ENCODE measurements at places on chromosomes 1 and 21.

DNA sequence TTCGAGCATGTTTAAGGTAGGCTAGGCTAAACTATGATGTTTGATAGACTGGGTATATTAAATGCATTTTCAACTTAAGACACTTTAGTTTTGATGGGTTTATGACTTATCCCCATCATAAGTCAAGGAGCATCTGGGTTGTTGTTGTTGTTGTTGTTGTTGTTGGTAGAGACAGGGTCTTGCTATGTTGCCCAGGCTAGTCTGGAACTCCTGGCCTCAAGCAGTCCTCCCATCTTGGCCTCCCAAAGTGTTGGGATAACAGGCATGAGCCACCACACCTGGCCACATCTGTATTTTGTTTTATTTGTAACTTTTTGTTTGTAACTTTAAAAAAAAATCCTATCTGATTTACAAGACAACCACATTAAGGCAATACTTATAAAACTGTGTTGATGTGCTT is 17.5 kb downstream of the DBT start:
- no peak for DNase-seq

DNA sequence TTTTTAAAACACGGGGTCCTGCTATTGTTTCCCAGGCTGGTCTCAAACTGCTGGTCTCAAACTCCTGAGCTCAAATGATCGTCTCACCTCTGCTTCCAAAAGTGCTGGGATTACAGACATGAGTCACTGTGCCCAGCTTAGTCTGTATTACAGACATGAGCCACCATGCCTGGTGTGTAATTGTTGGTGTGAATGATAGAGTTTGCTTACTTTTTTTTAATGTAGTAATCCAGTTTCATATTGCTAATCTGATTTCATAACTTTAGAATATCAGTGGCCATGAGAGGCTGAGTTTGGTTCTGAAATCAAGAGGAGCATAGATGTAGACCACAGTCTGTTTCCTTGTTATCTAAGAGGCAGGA is 3.4 kb downstream of the EPB41 start:
- no peak for DNase-seq

DNA sequence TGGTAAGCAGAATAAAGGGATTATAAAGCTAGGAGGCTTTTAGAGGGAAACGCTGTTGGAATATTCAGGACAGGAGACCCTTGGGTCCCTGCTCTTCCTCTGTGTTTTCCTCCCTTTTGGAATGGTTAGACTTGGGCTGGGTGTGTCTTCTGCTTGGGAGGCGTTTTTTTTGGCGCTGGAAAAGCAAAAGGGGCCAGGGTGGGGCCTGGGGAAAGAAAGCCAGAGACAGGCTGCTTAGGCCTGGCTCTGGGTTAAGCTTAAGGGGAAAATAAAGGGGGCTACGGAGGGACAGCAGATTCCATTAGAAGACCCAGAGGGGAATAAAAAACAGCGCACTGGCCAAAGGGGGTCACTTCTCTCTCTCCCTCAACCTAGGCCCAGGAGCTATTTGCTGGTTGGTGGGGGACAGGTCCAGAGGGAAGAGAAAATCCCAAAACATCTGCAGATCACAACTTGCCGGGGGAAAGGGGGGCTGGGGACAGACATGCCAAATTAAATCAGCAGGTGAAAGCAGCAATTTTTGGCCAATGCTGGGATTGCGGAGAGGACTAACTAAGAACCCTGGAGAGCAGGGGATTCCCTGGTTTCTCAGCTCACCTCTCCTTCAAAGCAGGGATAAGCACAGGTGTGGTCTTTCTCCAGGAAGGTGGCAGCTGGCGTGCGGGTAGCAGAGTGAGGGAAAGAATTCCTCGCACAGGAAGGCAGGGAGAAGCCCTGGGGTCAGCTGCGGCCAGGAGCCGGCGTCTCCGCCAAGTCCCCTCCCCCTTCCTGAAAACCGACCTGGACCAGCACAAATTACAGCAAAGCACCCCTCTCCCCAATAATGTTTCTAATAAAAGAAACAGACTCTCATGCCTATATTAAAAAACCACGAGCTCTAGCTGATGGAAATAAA is 82.2 kb upstream of the AK4 start:
- no peak for DNase-seq

DNA sequence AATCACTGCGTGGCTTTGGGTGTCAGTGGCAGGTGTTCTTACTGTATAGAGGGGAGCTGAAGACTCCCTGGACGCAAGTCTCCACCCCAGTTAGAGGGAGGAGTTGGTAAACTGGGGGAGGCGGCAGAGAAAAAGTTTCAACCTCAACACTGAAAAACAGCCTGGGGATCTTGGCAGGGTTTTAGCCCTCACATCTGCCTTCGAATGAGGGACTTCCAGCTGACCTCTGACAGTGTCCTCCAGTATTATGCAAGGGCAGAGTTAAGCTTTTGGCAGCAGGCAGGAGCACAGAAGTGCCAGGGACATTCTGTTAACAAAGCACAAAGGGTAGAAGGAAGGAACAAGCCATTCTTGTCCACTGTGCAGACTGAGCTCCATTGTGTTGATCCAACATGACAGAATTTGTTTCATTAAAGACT is 41.2 kb upstream of the RAB4A start:
- no peak for DNase-seq

- no peak for DNase-seq
These were observed 156.3 kb downstream of the PCBP3 start for GRCh38 chr21:45799765-45800338.

DNA sequence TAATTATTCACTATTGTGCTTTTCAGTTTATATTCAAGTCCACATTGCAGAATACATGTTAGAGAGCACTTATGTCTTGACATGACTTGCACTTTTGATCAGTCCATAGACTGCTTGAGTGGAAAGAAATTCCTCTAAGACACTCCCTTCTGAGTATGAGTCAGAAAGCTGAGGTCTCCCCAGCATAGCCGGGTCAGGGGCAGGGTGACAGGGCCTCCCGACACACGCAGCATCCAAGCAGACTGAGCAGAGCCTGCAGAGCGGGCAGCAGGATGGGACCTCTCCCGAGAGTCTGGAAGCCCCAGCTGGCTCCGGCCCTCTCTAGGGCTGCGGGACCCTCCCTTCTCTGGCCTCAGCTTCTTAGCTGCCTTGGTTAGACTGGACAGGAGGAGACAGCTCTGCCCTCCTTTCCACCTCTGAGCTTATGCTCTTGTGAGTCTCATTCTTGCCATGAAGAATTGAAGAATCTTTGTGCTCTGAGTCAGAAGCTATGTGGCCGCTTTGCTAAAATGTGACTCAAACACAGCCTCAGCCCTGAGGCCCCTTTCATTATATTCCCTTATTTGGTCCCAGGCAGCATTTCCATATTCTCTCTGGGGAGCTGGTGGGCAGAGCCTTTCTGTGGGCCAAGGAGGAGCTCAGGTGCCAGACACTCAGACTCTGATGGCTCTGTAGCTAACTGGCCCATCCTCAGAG is 11.2 kb upstream of the CAPN2 start:
- DNase-seq: no peak

GRCh38 chr1:214464445-214465287 is 86.7 kb downstream of the PTPN14 start:
- no peak for DNase-seq

- no peak for DNase-seq
These were observed 109.7 kb downstream of the PLXNA2 start for GRCh38 chr1:208134491-208134890.

GRCh38 chr1:15155888-15156741 is 2.6 kb downstream of the TMEM51 start:
- no peak for DNase-seq

GRCh38 chr21:39852021-39852721 is 15.1 kb upstream of the PCP4 start:
- DNase-seq: no peak

GRCh38 chr1:219066631-219067349 is 106.9 kb upstream of the LYPLAL1 start:
- no peak for DNase-seq

GRCh38 chr1:107480548-107481415 is 339.9 kb downstream of the NTNG1 start:
- DNase-seq: no peak

GRCh38 chr1:9675393-9675792 is 23.9 kb downstream of the PIK3CD start:
- no peak for DNase-seq

- no peak for DNase-seq
These were observed 63.1 kb upstream of the SLC2A1 start for GRCh38 chr1:43021547-43022474.

- no peak for DNase-seq
These were observed 4.5 kb downstream of the DHCR24 start for GRCh38 chr1:54882519-54882918.

DNA sequence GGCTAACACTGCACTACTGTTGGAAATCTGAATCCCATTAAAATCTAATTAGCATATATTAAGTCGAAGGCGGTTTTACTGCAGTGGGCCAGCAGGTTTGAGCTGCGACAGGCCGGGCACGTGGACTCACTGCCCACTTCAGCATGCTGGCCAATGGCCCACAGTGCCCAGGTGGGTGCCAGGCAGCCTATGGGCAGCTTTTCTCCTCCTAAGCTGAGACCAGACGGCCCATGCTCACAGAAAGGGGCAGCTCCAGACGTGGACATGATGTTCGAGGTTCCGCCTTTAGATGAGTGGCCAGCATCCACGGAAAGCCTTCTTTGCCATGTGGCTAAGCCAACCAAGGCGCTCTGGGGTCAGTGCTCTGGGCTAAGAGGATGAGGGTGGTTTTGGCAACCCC is 89.8 kb upstream of the KLHDC7A start:
- DNase-seq: no peak

- DNase-seq: no peak
These were observed 102.9 kb downstream of the GABPA start for GRCh38 chr21:25837533-25838265.

GRCh38 chr1:156773607-156774006 is 6.3 kb downstream of the PRCC start:
- DNase-seq: no peak

All from stimulated activated CD4-positive, alpha-beta T cell treated with anti-CD3 and anti-CD28 coated beads, TNF-alpha, amount 100 ng/mL, for 24 hours (primary cell).